Erythroblast (primary cell): ENCODE measurements at places on chromosomes 2 and 18.

DNA sequence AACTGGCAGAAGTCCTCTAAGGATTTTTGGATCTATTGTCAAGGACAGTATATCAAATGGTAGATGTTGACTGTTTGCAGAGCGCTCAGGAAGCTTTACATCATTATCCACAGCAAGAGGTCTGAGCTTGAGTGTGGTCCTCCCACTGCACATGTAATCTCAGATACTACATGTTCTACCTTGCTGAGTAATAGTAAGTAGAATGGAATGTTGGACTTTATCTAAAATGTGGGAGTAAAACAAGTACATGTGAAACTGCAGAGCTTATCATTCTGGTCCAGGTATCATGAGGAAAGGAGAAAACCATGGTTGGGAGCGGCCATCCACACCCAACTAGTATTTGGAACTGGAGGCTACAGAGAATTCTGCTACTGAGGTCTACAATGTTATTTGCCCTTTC lies 19.3 kb upstream of the CD28 start:
- DNase-seq, result no peak

DNA sequence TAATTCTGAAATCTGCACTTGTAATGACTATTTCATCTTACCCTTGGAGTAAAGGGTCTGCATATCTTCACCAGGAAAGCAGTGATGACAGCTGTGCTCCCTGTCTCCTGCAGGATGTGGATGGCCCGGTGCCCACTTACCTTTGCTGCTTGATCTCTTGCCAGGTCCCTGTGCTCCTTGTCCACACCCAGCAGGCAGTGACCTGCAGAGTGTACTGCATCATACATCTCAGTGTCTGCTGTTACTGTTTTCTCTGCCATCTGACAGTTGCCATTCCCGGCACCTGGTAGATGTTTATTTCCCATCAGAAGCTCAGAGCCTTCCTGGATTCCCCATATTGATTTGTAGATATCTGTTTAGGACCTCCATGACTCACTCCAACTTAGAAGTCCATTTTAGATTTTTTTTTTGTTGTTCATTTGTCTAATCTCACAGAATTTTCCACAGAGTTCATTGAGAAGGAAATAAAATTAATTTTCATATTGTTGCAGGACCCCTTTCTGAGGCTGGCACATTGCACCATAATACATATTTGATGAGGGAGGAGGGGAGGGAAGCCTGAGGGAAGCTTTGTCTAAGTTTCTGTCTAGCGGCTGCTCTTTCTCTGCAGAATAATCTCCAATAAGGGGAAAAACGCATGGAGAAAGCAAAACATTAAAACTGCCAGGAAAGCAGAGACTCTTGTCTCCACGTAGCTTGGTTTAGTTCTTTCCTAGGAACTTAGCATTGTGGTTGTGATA lies 697.5 kb upstream of the RAB6C start:
- no peak for DNase-seq

GRCh38 chr18:4292696-4293095 lies 162.4 kb downstream of the DLGAP1 start:
- DNase-seq, result no peak

- no peak for DNase-seq
These were observed 177.1 kb downstream of the EIPR1 start for GRCh38 chr2:3200420-3200939.

DNA sequence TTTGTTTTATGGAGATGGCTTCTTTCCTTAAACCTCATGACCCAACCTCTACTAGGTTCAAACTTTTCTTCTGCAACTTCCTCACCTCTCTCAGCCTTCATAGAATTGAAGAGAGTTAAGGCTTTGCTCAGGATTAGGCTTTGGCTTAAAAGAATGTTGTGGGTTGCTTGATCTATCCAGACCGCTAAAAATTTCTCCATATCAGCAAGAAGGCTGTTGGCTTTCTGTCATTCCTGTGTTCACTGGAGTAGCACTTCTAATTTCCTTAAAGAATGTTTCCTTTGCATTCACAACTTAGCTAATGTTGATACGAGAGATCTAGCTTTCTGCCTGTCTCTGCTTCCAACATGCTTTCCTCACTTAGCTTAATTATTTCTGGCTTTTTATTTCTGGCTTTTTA lies 58.1 kb upstream of the KYNU start:
- no peak for DNase-seq
